Osteocyte (in vitro differentiated cells): ENCODE measurements at places on chromosomes 11 and 22. TPM values are rescaled to one million over a fixed set of nuclear protein-coding genes. Genes with fewer than 3 reads are reported as not detected.

- H3K36me3 ChIP-seq: no peaks in the 10 kb centered on the region
- H3K4me1 ChIP-seq: no peaks in the 10 kb centered on the region
- peaks cover 14% of the 10 kb centered on the region for H3K27me3 ChIP-seq
- no peak overlapping the region for H3K4me3 ChIP-seq
- H3K27ac ChIP-seq: no peak overlapping the region
These were observed 96.1 kb upstream of the LRRC55 start for GRCh38 chr11:57085611-57086010.

NLRP14 gene
- not detected in 2 replicates for total RNA-seq

GDPD4 gene
- total RNA-seq: not detected in 2 replicates

GRCh38 chr11:79449040-79449439 lies 8.2 kb upstream of the TENM4 start:
- peaks cover 54% of the 10 kb centered on the region for H3K27me3 ChIP-seq
- H3K36me3 ChIP-seq: no peaks in the 10 kb centered on the region
- H3K27ac ChIP-seq: no peak overlapping the region
- no peak for DNase-seq
- no peak overlapping the region for H3K4me3 ChIP-seq

DNA sequence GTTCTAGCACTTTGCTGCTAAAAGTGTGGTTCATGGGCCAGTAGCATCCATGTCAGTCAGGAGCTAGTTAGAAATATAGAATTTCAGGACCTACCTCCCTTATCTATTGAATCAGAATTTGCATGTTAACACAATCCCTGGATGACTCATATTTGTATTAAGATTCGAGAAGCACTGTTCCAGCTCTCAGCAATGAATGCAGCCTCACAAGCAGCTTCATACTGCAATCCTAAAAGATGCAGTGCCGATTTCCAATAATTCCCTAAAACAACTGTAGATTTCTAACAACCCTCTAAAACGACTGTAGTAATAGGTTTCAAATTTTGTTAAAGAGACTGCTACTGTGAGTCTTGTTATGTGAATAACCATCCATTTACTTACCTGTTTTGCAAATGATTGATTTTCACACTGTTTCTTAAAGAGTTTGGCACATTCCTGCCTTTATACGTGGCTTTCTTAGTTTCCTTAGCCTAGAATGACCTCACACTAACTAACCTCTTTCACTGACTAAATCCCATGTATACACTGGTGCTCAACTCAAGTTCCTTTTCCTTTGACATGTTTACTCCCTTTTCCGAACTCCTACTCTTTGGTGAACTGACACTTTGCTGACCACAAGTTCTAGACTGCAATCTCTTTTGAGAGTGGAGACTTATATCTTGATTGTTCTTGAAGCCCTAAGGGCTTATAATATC lies 511.8 kb downstream of the METTL15 start:
- H3K36me3 ChIP-seq: no peaks in the 10 kb centered on the region
- peaks cover 37% of the 10 kb centered on the region for H3K4me1 ChIP-seq
- H3K4me3 ChIP-seq: no peak overlapping the region
- no peaks in the 10 kb centered on the region for H3K27me3 ChIP-seq
- no peak for DNase-seq

PGR gene
- not detected in 2 replicates for total RNA-seq
